Daoy (cell line): ENCODE measurements at places on chromosomes 16 and 17. TPM values are rescaled to one million over a fixed set of nuclear protein-coding genes. Genes with fewer than 3 reads are reported as not detected.

GRCh38 chr17:48571826-48572417, 6.2 kb downstream of the HOXB4 start:
- DNase-seq, result no peak

- no peak for DNase-seq
These were observed 4.1 kb upstream of the KCTD11 start for GRCh38 chr17:7347630-7348477.

DNA sequence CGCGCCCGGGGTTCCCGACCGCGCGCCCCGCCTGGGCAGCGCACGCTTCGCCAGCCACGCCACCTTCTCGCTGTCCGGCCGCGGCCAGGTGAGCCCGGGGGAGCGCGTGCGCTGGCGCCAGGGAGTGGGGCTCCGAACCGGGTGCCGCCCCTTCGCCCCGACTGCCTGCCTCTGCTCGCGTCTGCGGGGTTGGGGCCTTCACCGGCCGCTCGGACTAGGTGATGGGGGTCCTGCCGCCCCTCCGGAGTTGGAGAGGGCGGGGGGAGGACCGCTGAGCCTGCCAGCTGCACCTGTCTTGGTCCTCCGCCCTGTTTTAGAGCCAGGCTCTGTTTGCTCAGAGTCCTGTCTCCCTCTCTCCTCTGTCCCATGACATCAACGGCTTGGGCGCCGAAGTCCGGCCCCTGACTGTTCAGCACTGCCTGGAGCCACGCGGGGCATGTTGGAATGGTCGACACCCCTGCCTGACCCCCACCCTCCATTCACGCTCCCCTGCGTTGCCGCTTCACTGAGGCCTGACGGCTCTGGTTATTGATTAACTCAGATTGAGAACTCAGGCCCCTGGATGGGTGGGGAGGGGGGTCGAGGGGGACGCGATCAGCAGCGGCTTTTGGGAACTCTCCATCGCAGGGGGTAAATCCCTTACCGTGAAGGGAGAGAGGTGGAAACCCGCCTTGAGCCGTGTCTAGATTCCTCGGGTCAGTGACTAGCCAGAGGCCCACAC, 748 bp downstream of the SMTNL2 start:
- no peak for DNase-seq

DNA sequence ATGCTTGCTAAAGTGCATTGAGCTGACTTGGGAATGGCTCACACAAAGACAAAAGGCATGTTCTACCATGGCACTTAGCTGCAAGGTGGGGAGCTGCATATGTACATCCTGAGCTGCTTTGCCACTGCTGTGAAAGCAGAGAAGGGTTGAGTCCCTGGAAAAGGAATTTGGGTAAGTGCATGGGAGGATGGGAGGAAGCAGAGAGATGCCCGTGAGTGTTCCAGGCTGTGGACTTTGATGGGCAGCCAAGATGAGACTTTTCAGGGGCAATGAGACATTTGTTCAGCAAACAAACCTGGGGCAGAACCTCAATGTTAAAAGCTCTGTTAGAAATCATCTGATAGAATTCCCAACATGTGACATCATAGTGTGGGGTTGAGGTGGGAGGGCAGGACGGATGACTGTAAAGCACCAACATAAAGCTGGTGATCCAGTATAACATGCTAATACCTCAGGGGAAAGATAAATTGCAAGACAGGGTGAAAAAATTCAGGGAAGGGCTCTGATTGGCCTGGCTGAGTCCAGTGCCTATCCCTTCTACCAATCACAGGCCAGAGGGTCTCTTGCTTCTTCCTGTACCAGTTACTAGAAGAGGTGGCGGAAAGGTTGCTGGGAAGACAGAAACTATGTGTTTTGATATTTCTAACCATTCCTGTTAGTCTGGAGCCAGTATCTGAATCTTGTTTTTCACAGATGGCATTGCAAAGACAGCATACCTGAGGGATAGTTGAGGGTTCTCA, 163.2 kb downstream of the UTP18 start:
- DNase-seq, result no peak

TNFSF12 gene
- total RNA-seq, result 1.6 and 6.4 TPM in 2 replicates
